ENCODE measurements at places on chromosomes 7 and 10. TPM values are rescaled to one million over a fixed set of nuclear protein-coding genes. Genes with fewer than 3 reads are reported as not detected.

- no peak for DNase-seq
Measured at GRCh38 chr7:156659961-156660360, 19.4 kb downstream of the RNF32 start.

GRCh38 chr10:130066743-130067142, 43.9 kb downstream of the C10orf143 start:
- no peak for DNase-seq

DNA sequence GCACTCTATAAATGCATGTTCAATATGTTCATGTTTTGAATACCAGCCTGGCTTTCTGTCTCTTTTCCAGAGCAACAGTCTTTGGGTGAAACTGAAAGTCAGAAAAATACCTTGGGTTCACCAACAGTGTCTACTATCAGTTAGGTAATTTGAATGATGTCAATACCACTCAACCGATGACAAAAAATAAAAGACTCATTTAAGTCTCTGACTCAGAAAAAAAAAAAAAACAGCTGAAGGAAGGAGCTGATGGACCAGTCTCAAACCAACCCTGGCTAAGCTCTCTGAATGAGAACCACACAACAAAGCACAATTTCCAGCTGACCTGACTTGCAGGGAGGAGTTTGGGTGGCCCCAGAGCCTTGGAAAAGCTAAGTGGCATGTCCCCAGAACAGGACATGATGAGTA, 42.5 kb downstream of the ABLIM1 start:
- DNase-seq = no peak

- no peak for DNase-seq
Measured at GRCh38 chr10:33414841-33415240, 80.4 kb upstream of the NRP1 start.

DNA sequence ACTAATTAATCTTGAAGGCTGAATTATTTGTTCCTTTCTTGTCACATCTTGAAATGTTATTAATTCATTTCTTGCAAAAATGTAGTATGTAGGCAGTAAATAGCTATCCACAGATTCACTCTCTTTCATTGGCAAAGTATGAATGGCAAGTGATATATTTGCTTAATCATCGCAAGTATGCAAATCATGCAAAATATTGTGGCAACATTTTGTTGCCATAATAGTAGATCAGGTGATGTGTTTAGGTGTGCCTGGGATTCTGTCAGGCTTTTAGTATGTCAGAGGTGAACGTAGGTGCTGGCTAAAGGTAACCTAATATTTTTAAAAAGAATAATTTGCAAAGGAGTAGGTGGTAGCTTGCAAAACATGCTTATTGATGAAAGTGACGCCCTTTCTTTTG, 5.9 kb downstream of the MAP3K8 start:
- no peak for DNase-seq

GRCh38 chr10:103820101-103821062, 35.0 kb downstream of the SH3PXD2A start:
- peak; percentile 84 for DNase-seq

DNA sequence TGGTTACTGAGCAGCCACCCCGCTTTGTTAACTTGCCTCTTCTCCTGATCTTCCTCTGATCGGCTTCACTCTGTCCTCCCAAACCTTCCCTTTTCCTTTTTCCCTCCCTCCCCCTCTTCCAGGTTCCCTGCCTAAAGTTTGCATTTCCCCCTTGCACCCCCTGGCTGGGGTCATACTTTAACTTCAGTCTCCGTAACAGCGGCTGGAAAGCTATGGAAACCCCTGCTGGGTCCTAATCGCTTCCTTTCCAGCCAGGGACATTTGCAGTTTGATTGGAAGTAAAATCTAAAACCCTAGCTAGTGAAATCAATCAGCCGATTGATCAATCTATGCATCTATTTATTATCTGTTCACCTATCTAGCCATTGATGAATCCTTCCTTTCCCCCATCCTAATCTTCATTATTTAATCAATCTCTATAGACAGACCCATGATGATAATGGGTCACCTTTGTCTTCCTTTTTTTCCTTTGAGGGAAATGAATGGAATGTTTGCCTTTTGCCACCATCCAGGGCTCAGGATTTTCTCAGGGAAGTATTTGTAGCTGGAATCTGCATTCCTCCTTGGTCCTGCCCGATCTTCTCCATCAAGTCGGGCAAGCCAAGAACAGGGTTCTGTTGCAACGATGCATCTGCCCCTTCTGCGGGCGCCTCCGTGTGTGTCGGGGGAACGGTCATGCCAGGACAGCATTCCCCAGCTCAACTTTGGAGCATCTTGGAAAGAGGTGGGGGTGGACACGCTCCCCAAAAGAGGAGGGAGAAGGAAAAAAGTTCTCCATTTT, 8.8 kb downstream of the GATA3 start:
- DNase-seq = no peak

GRCh38 chr10:99339077-99339476, 9.9 kb downstream of the CNNM1 start:
- no peak for DNase-seq

DNA sequence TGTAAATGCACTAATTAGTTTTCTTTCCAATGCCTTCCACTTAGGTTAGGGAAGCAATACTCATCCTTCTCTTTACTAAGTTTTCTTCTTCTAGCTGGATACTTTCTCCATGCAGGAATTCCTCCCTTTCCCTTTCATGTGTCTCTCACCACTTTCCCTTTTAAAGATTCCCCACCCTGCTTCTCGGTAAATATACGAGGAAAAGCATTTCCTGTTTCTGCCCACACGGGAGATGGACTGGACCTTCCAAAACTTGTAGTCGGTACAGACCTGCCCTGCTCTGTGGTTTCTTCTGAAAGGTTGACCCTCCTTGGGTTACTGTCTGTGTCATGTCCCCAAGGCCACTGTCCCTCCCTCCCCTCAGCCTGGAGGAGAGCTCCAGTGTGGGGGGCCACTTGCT, 58.9 kb upstream of the LYZL2 start:
- DNase-seq = no peak

DNA sequence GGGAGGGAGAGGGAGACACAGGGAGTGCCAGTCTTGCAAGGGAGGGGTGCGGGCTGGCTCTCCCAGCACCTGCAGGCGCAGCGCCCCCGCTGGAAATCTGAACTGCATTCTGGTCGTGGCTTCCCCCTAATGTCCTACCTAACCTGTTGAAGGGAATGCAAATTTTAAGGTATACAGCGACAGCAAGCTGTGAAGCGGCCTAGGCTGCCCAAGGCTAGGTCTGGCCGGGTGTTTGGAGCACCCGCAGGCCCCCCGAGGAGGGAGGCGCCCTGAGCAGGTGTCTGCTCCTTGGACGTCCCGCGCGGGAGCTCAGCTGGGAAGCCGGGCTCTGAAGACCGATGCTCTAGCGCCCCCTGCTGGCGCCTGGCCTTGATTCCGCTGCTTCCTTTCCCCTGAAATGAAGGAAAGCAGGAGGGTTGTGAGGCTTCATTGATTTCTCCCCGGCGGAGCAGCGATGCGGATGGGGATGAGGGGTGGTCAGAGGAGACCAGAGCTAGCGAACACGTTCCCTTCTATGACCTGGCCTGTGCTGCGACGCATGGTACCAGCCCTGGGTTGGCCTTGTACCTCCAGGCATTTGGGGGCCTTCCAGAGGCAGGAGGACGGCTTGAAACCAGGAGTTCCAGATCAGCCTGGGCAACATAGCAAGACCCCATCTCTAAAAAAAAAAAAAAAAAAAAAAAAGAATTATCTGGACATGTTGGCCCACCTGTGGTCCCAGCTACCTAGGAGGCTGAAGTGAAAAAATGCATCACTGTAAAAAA, 601.3 kb downstream of the GALNT17 start:
- DNase-seq = peak; percentile 89

- no peak for DNase-seq
Measured at GRCh38 chr7:118029826-118030422, 154.0 kb upstream of the LSM8 start.

The SEMA3E gene
- 0.05 TPM for polyA plus RNA-seq

The BLNK gene
- polyA plus RNA-seq = not detected

The CYP2C19 gene
- polyA plus RNA-seq = not detected
